Activated T-cell treated with anti-CD3 and anti-CD28 coated beads for 48 hours (primary cell): ENCODE measurements at places on chromosomes 5 and 9.

DNA sequence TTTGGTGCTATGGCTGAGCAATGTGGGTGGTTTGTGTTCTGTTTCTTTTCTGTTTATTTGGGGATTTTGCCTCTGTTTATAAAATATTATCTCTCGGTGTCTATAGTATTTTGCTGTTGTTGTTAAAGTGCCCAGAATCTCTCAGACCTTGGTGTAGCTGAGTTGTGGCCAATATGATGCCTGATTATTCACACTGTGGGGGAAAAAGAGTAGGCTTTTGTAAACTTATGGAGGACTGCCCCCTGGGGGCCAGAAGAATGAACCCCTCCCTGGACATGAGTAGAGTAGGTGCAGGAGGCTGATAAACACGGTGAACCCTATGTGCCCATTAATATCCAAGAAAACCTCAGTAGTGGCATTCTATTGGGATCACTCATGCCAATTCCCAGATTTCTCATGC lies 49.0 kb upstream of the DPYSL3 start:
- DNase-seq: no peak

DNA sequence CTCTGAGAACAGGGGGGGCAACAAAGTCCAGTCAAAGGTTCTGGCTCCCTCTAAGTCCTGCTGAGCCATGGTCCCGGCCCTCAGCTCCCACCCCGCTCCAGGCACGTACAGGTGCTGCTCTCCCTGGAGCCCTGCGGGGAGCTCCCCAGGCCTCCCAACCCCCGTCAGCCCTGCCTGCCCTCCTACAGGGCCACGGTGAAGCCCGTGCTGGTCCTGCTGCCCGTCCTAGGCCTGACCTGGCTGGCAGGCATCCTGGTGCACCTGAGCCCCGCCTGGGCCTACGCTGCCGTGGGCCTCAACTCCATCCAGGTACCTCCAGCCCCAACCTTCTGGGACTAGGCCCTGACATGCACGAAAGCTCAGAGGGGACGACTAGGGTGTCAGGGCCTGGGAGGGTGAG lies 20.1 kb downstream of the ADGRD2 start:
- DNase-seq: no peak

DNA sequence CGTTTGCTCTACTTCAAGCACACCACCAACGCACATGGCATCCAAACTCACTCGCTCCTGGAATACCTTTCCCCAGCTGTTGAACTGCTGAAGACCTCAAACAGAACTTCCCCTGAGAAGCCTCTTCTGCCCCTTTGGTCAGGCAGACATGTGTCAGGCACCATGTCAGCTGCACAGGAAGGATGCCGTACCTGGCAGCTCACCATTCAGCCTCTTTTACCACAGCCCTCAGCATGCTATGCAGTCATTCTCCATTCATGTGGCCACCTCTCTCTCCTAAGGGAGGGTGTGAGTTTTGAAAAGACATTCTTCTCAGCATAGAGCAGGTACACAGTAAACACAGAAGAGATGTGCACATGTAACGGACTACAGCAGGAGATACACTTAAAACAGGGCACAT lies 14.2 kb downstream of the IL4 start:
- DNase-seq: no peak

DNA sequence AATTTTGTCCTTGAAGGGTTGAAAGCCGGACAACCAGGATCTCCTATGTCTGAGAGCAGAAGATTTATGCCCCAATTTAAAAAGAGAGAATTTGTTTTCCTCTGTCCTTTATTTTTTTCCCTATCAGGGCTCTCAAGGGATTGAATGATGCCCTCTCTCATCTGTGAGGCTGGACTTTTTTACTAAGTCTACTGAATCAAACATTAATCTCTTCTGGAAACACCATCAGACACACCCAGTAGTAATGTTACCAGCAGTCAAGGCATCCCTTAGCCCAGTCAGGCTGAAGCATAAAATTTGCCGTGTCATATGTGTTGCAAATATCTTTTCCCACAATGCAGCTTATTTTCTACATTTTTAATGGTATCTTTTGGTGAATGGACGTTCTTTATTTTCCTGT lies 1497.9 kb downstream of the MAT2B start:
- no peak for DNase-seq

GRCh38 chr5:133612249-133612860 lies at the start of gene FSTL4:
FSTL4 (minus strand) TSS chr5:133612541.
- no peak for DNase-seq

DNA sequence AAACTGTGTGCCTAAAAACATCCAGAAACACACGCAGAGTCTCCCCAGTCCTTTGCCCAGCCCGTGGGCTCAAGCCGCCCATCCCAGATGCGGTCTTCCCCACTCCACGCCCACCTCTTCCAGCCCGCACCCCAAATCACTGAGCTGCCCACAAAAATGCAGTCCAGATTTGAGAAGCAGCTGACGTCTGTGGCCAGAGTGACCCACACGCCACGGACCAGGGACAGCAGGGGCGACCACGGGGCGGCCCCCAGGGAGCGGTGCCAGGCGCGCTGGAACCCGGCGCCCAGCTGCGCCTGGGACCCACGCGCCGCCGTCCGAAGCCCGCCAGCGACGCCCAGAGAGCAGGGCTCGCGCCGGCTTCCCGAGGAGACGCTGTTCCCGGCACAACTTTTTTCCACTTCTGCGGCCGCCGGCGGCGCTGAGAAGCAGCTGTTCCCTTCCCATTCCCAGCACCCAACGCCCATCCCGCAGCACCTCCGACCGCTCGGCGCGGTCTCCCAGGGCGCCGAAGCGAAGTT lies 674 bp downstream of the LHFPL2 start:
- no peak for DNase-seq

DNA sequence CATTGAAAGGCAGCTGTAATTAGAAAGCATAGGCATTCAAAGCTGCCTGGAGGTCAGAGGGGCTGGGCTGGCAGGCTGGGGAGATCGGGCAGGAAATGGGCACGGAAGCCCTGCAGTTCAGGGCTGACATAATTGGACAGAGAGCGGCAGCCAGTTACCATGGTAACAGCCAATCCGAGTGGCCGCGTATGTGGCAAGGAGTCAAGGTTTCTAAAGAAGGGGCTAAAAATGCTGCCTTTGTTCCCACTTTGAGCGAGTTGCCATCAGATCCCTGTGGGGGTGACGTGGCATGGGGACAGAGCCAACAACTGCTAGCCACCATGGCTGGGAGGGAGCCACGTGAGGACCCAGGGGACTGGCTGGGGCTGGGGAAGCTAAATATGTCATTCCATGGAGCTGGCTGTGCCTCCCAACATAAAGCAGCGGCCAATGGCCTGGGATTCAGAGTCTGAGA lies 44.7 kb upstream of the NDFIP1 start:
- DNase-seq: peak; percentile 33

DNA sequence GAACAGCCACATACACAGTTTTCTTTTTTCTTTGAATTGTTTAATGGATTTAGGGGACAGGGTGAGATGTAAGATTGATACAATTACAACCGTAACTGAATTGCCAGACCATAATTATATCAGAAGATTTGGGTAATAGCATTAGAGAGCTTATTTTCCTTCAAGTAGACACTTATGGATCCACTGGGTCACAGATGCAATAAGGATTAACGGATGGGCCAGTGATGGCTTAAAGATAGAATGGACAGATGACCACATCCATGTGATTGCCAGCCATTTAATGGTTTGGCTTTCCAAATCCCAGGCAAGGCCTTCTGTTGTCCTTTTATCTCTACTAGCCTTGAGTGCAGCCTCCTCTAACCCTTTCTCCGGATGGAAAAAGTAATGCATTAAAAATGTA lies 94.7 kb upstream of the NUDT12 start:
- DNase-seq: no peak

GRCh38 chr5:57422341-57422740 lies 60.3 kb downstream of the ACTBL2 start:
- no peak for DNase-seq

DNA sequence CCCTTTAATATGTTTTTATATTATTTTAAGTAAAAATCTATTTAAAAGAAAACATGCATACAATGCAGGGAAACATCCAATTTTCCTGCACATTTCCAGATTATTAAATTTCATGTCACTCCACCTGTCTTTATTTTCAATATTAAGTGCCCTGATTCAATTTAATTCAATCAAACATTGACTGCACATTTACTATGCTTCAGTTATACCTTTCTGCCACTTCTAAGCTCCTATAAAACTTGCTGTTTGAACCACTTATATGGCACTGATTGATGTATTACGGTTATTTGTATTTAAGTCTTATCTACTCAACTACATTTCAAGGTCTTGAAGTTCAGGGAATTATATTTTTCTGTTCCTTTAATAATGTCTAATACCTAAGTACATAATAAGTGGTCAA lies 198.0 kb downstream of the CAVIN4 start:
- no peak for DNase-seq

GRCh38 chr5:73381590-73382400 lies 66.8 kb downstream of the FOXD1 start:
- peak; percentile 5 for DNase-seq

- DNase-seq: no peak
Measured at GRCh38 chr5:22258139-22258538, 595.0 kb downstream of the CDH12 start.

DNA sequence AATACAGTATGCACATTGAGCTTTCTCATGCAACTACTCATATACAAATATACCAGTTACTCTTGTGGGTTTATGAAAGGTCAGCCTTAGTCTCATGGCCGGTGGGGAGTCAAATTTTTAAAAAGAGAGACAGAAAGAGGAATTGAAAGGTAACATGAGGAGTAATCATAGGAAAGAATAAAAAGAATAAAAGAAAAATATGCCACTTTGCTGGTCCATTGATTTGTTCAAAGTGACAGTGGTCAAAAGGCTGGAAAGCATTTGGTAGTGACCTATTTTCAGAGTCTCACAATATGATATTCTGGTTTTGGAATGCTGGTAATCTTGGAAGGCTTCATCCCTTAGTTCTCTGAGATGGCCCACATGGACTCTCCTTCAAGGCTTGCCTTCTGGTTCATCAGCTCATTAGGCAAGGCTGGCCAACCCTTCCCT lies 67.0 kb downstream of the ZNF366 start:
- no peak for DNase-seq

GRCh38 chr5:135304352-135305221 lies 94.4 kb downstream of the MACROH2A1 start:
- no peak for DNase-seq

DNA sequence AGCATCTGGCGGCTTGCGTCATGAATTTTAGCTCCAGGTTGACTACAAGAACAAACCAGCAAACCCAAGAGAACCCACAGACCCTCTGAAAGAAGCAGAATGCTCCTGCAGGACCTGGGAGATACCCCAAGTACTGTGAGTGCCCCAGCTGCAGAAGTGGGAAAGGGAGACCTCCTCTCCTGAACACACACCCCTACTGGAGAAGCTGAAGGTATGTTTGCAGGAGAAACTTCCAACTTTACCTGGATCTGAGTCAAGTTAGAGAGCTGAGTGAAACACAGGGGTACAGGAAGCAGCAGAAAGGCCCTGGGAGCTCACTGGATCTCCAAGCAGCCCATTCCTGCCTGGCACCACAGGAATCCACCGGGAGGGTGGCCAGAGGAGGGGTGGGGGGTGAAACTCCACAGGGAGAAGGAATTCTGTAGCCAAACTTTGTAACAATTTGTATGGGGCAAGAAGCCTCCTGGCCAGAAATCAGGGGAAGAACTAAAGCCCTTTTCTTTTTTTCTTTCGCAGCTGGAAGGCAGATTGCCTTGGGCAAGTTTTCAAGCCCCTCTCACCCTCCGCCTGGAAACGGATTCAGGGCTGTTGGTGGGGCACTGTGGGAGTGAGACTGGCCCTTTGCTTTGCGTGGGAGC lies 576.2 kb downstream of the BNC2 start:
- no peak for DNase-seq

DNA sequence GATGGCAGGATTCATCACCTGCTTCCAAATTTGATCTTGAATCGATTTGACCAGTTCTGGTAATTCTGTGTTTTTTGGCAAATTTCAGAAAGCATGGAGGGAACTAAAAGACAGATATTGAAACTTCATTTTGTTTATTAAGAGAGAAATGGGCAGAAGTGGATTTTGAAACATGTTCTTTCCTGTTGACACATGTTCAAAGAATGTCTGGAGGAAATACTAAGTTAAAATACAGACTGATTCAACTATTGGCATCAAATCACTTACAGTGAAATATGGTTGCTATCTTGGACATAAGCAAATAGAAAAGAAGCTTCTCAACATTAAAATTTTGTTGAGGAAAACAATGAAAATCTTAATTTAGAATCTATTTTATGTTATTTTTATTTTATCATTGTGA lies 19.3 kb upstream of the GZMK start:
- DNase-seq: no peak

GRCh38 chr5:9781890-9782289 lies 151.7 kb upstream of the TAS2R1 start:
- DNase-seq: no peak

DNA sequence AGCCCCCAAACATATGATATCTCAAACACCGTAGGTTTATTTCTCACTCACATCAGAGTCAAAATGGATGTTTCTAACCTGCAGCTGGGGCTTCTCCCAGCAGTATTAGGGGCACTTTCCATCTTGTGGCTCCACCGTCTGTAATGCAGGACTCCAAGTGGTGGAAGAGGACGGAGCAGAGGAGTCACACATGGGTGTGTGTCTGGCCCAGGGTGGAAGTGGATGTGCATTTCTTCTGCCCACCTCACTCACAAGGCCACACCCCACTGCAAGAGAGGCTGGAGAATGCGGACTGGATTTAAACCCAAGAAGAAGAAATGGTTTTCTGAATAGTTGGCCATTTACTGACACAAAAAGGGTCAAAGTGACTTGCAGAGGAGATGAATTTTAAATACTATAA lies 13.9 kb downstream of the IL7R start:
- DNase-seq: no peak

DNA sequence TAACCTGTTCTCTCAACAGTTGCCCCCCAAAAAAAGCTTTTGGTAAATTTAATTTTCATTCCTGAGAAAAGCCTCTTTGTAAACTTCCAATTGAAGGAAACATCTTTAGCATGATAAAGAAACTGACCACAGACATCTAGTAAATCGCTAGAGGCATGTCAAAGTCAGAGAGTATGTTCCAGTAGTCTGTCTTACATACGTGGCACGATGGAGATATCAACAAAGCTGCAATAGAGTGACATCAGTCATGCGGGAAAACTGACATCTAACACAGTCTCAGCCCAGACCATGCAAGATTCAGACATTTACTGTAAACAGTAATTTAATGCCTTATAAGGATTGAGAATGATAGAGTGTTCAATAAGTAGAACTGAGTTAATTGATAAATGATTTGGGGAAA lies 45.1 kb downstream of the GARNL3 start:
- no peak for DNase-seq

GRCh38 chr5:5416733-5417132 lies 5.7 kb upstream of the ICE1 start:
- no peak for DNase-seq

DNA sequence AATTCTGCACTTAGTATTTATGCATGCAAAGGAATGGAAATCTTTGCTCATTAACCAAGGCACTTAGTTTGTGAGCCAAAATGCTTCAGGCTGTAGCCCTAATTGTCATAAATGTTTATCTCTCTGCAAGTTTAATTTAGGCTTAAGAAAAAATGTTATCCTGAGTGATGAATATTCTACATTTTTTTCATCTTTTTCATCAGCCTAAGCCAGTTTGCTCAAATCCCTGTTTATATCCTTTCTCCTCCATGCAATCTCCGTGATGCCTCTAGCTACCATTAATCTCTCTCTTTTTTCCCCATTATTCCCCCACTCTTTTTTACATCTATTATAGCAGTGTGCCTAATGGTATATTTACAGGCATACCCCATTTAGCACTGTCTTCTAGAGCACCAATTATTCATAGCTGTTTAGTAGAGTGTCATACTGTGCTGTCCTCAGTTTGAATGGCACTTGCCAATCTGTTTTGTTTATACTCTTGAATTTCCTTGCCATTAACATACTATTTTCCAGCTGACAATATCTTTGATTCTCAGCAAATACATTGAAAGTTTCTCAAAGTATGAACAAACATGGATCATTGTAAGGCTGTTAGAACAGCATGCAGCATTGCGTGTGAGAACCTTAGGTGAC lies 1457.0 kb downstream of the MAT2B start:
- DNase-seq: no peak
